ENCODE measurements at places on chromosomes 11 and 22.

- no peak for DNase-seq
Measured at GRCh38 chr11:62592989-62593421, 1.7 kb upstream of the TUT1 start.

DNA sequence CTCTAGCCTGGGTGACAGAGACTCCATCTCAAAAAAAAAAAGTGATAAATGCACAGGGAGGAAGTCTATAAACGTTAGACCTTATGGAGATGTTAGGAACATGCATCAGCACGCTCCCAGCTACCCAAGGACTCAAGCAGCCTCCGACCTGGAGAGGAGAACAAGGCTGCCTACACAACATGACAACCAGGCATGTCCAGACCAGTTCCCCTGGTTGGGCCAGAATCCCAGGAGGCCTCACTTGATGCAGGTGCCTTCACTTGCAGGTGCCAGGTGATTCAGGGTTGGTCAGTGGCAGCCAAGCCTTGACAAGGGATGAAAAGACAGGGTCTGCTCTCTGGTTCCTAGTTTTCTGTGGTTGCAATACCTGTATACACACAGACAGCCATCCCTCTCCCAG is 5.9 kb downstream of the RANGAP1 start:
- no peak for DNase-seq

GRCh38 chr11:78835646-78836045 is 261.0 kb upstream of the NARS2 start:
- DNase-seq: no peak

DNA sequence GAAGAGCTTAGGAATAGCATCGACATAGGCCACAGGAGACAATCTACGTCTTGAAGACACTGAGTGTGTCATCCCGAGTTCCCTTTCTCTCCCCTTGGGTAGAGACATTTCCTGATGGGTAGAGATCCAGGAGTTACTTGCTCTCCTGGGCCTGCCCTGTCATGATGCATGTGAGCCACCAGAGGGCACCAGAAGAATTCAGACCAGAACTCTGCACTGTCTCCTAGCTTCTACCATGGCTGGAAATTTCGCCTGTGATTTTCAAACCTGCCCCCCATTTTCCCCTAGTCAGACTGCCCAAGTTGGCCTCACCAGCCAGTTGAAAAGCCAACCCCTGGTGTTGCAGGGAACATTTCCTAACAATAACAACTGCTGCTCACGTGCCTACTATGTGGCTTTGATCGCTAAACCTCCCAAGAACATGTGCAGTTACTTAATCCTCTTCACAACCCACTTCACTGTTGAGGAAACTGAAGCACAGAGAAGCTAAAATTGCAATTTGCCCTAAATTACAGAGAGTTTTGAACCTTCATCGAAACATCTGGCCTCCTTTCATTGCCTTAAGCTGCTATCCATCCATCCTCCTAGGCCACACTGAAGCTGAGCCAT is 47.2 kb downstream of the C11orf58 start:
- peak; percentile 55 for DNase-seq

DNA sequence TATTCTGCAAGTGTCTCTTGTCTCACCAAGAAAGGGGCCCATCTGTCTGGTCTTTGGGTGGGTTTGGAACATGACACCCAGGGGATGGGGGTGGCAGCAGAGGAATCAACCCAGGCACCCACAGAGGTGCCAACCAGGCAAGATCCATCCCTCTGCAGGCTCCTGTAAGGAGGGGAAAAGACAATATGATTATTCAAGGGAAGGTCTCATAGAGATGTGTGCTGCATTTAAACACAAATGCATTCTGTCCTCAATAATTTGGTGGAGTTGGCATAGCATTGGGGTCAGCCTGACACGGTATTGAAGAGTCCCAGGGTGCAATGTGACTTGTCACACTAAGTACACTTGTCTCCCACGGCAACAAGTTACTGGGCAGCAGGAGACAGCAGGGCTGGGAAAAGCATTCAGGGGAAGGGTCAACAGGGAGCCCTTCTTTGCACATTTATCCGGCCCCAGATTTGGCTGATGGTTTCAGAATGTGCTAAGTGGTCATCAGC is 33.1 kb upstream of the SPON1 start:
- no peak for DNase-seq

- DNase-seq: no peak
Measured at GRCh38 chr11:104127828-104128227, 36.1 kb downstream of the PDGFD start.

GRCh38 chr11:70397983-70398833 is at the start of gene CTTN:
TSS of gene CTTN (plus strand) at chr11:70398529. CDS start at chr11:70407298, 8,769 bp downstream.
- DNase-seq: peak; percentile 71

GRCh38 chr11:11973361-11973800 is 35.0 kb downstream of the DKK3 start:
- no peak for DNase-seq

- no peak for DNase-seq
Measured at GRCh38 chr11:205221-206001, 1.8 kb downstream of the BET1L start.

GRCh38 chr11:8584082-8584481 is 9.9 kb downstream of the STK33 start:
- no peak for DNase-seq

GRCh38 chr22:17773606-17774205 is 563 bp downstream of the BID start:
- DNase-seq: peak; percentile 70

DNA sequence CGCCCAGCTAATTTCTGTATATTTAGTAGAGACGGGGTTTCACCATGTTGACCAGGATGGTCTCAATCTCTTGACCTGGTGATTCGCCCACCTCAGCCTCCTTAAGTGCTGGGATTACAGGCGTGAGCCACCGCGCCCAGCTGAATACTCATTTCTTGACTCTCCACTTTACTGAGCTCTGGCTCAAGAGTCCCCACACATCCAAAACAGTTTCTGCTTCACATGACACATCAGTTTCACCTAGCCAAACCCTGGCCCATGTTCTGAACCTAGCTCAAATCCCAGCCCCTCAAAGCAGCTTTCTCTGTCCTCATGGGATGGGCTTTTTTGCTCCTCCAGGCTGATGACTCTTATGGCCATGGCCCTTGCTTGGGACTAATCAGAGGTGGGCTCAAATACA is 9.8 kb downstream of the HYOU1 start:
- DNase-seq: no peak

DNA sequence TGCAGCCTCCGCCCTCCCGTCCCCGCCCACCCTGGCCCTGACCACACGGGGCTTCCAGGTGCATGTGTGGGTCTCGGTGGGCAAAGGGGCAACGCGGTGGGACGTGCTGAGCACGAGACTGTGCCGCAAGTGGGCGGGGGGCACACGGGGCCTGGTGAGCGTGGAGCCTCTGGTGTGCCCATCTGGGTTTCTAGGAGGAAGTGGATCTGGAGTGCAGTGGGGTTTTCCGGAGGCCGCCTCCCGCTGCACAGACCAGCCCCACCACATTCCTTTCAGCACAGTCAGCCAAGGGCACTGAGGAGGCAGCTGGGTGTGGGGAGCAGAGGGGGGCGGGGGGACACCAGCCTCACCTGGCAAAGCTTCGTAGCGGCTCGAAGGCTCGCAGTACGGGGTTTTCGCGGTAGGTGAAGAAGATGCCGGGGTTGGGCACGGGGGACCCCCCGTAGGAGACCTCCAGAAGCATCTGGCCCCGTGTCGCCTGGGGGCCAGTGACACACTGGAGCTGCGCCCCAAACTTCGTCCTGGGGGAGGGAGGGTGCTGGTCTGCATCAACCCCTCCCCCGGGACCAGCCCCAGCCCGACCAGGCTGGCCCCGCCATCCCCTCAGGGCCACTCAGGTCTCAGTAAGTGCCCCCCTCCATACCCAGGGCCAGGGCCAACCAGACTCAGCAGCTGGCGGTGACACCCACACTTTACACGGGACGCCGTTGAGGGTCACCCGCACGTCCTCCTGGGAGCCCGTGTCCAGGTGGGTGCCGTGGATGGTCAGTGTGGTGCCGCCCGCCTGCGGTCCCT is 12.4 kb upstream of the MAPK11 start:
- DNase-seq: no peak

GRCh38 chr11:64245401-64245796 is 1.3 kb downstream of the PPP1R14B start:
- no peak for DNase-seq

- DNase-seq: no peak
Measured at GRCh38 chr11:42521994-42522393, 789.8 kb upstream of the API5 start.

GRCh38 chr11:78450866-78451265 is 33.2 kb upstream of the GAB2 start:
- DNase-seq: no peak
